ENCODE measurements at places on chromosomes 1 and 21. TPM values are rescaled to one million over a fixed set of nuclear protein-coding genes. Genes with fewer than 3 reads are reported as not detected.

DNA sequence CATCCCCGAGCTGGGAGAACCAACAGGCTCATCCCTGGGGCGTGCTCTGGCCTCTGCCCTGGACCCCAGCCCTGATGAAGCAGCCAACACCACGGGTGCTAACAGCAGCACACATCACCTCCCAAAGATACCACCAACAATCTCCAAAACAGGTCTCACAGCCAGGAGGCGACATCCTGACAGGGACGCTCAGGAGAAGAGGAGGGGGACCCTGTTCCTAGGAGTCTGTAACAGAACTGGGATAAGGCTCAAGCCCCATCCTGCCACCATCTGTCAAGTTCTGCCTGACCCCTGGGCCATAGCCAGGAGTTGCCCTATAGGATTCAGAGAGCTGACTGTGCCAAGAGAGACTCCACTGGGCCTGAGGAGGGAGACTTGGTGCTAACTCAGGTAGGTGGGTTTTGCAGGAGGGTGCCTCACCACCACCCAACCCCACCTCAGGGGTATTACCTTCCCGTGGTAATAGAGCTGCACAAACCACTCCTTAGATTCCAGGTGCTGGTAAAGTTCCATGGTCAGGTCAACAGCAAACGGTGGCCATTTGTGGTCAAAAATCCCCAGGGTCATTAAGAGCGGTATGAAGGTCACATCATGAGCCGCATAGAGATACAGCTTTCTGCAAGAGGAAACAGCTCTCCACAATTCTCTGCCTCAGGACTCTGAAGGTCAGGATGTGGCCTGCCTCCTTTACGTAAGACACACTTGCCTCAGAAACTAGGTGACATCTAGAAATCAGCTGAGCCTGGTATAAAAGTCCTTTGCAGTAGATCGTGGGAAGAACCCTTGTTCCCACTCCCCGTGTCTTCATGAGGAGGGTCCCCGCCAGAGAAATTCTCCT is 22.3 kb downstream of the ACP6 start:
- DNase-seq = no peak

OLFML2B gene
- not detected for polyA plus RNA-seq

GRCh38 chr1:151984313-151984956 is 9.2 kb downstream of the S100A10 start:
- no peak for DNase-seq

DNA sequence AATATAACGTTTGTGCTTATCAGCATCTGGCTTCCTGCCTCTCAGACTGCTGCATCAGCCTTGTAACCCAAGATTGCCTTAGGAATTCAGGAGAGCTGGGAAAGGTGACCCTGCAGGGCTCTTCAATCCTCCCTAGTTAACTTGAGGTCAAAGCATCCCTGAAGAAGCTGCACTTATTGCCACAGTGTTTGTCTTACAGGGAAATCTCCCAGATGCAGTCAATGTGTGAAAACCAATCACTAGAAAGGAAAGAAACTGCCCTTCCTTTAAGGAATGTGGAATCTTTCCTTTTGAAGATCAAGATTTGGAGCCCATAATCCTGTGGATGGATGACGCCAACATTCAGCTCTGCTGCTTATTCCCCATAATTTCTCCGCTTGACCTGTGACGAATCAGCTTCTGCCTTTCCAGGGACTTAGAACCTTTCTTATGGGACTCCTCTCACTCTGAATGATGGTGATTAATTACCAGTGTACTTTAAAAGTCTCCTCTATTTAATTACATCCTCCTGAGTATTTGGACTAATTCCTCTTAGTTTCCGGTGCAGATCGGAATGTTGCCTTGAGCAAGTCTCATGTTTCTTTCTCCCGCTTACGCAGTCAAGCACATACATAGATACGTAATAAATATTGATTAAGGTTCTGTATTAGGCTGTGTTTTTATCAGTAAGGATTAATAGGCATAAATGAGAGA is 14.4 kb downstream of the ADAMTS5 start:
- no peak for DNase-seq

DNA sequence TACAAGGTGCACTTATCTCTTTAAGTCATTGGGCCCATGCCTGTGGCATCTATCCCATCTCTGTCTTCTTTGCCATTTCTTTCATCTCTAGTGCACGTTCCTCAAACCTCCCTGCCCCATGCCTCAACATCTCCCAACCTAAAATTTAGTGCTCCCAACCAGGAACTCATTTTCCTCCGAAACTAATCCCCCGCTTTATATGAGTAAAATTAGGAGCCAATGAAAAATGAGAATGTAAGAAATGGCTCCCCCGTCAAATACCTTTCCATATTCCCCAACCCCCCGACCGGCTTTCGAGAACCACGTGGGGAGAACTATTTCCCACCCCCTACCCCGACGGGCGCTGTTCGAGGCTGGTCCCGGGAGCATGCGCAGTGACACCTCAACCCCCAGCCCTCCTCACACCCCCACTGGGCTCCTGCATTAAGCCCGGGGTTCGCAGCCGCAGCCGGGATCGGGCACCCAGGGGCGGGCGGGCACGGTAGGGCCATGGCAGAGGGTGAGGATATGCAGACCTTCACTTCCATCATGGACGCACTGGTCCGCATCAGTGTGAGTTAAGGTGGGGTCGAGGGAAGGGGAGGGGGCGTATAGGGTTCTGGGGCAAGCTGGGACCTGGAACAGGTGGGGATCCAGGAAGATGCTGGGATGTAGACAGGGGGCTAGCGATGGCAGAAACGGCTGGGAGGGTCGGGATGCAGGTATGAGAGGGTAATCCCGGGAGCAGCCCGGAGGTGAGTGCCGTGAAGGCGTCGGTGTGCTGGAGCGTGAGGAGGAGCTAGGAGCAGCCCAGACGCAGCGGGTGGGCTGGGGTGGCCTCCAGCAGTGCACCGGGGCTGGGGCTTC is at the start of gene TRIM46:
TSS of gene TRIM46 (plus strand) at position 372 of the 846 bp plus-strand sequence. CDS start at position 490, 118 bp downstream.
- DNase-seq = no peak

PDC gene
- polyA plus RNA-seq = not detected

GRCh38 chr1:75643460-75643859 is 32.5 kb upstream of the SLC44A5 start:
- no peak for DNase-seq

- DNase-seq = no peak
Measured at GRCh38 chr1:107184888-107185287, 44.0 kb downstream of the NTNG1 start.

DNA sequence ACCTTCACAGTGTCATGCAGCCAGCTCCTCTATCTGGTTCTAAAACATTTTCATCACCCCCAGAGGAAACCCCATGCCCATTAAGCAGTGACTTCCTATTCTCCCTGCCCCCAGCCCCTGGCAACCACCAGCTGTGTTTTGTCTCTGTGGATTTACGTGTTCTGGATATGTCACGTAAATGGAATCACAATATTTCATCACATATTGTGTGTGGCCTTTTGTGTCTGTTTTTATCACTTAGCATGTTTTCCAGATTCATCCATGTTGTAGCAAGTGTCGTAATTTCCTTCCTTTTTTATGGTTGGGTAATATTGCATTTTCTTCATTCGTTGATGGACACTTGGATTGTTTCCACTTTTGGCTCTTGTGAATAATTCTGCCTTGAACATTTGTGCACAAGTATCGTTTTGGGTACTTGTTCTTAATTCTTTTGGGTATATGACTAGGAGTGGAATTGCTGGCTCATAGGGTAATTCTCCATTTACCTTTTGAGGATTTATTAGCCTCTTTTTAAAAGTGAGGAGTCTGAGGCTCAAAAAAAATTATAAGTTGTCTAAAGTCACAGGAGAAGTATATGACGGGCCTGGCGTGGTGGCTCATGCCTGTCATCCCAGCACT is 127.0 kb downstream of the MRPS6 start:
- no peak for DNase-seq

CELA2B gene
- not detected for polyA plus RNA-seq

CD247 gene
- 10.8 TPM for polyA plus RNA-seq

DNA sequence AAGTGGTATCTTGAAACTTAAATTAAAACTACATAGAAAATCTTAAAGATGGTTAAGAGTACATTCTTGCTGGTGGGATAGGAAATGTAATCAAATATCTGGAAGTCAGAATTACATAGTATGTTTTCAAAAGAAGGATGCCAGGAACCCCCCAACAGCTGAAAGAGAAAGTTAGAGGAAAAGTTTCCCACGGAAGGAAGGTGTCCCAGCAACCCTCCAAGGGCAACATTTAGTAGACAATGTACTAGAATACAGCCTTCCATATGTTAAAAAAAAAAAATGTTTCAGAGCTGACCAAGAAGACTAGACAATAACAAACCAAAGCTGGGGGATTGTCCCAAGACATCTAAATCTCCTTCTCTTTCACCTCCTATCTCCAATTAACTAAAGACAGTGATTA is 2.2 kb downstream of the DEDD start:
- no peak for DNase-seq

GRCh38 chr1:217089361-217090014 is 366.3 kb upstream of the ESRRG start:
- no peak for DNase-seq

KRTAP19-1 gene
- polyA plus RNA-seq = not detected

- no peak for DNase-seq
Measured at GRCh38 chr1:14954210-14954609, 199.3 kb upstream of the TMEM51 start.

PAQR6 gene
- polyA plus RNA-seq = 1.3 TPM

PTPN14 gene
- polyA plus RNA-seq = not detected

DNA sequence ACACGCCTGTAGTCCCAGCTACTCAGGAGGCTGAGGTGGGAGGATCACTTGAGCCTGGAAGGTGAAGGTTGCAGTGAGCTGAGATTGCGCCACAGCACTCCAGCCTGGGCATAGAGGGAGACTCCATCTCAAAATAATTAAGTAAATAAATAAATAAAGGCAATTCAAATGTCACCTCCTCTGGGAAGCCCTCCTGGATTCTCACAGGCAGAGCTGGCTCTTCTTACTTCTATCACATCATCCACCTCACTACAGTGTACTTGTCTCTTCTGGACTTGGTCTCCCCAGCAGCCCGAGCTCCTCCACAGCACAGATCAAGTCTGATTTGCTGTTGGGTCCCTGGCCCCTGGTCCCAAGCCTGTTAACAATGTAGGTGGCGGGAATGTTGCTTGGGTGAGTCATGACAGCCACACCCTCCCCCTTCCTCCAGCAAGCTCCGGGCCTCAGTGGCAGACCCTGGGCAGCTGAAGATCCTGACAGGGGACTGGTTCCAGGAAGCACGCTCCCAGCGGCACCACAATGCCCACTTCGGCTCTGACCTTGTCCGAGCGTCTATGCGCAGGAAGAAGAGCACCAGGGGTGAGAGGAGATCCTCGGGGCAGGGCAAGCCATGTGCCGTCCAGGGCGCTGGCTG is 5.3 kb downstream of the SYTL1 start:
- DNase-seq = no peak

SPATA21 gene
- 0.01 TPM for polyA plus RNA-seq

DNA sequence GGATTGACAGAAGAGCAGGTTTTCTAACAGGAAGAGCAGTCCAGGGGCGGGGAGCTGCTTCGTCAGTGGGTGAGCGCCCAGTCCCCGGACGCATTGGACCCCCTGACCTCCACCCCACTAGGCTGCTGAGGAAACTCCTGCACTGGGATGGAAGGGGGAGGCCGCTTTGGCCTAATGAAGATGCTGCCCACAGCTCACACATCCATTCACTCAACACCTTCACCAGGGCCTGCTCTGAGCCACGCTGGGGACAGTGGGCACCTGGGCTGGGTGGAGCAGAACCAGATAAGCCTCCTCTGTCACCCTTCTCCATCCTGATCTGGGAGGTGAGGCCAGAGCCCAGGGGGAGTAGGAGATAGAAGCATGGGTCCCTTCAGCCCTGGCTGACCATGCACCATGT is 13.3 kb downstream of the LRP8 start:
- DNase-seq = no peak

DNA sequence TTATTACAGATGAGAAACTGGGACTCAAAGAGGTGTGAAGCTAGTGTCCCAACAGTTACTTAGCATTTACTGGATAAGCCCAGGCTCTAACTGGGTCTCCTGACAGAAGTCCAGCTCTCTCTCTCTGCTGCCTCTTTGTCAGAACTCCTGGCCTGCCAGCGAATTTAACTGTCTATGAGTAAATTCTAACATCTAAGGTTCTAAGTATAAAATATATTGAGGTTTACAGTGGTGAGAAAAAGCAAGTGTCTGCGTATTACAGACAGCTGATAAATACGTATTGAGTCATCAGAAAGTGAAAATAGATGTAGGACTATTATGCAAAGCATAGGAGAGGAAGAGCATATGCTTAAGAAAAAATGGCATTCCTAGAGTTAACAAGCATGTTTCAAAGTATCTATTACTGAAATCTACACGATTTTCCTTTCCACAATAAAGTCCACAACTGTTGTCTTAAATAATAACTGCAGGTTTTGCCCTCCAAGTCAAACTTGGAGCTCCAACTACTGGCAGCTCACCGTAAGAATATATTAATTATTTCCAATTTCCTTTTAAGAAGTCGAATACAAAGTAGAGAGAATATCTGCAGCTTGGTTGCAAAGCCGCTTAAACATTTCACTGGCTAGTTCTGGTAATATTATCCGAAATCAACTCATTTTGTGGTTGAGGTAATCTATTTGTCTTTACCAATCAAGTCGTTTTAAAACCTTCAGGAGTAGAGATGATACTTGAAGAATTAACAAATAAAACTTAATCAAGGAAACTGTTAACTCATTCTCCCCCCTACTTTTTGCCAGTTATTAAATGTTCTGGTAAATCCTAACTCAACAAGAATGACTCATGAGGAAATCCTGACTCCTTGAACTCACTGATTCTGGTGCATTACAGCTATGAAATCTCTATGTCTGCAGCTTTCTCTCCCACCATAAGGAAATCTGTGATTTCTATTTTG is 1.4 kb upstream of the RGS2 start:
- DNase-seq = peak; percentile 62

- DNase-seq = no peak
Measured at GRCh38 chr1:208079161-208079560, 165.0 kb downstream of the PLXNA2 start.

GJB5 gene
- not detected for polyA plus RNA-seq

DNA sequence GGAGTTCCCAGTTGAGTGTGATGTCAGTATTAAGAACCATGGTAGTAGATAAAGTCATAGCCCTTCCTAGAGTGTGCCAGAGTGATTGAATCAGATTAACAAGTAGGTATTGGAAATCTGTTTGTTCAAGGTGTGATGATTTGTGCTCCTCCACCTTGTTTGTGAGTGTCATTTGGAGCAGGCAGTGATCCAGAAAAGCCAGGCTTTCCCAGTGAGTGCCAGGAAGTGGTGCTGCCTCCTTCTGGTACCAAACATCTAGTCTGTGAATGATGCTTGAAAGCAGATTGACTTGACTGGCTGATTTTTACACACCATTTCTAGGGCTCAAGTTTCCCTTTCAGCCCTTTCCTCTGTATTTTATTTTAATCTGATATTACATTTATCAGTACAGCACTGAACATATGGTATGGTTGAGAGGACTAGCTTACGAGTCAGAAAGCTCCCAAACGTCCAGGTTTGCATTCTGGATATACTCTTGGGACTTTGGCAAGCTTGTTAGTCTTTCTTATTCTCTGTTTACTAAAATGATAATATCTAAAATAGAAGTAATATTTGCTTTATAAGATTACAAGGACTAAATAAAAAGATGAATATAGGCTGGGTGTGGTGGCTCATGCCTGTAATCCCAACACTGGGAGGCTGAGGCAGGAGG is 100.7 kb downstream of the PATJ start:
- no peak for DNase-seq

GRCh38 chr1:37588939-37589338 is 6.8 kb downstream of the GNL2 start:
- no peak for DNase-seq

All from B cell (primary cell).